AG20443 (cell line): ENCODE measurements at places on chromosomes 5 and 9.
A peak's percentile ranks its signal among the peaks of the same experiment; 100 is the strongest.

GRCh38 chr9:82555031-82555430 lies 507.9 kb downstream of the RASEF start:
- no peak for DNase-seq

- no peak for DNase-seq
These were observed 3.4 kb downstream of the MATR3 start for GRCh38 chr5:139296862-139297326.

DNA sequence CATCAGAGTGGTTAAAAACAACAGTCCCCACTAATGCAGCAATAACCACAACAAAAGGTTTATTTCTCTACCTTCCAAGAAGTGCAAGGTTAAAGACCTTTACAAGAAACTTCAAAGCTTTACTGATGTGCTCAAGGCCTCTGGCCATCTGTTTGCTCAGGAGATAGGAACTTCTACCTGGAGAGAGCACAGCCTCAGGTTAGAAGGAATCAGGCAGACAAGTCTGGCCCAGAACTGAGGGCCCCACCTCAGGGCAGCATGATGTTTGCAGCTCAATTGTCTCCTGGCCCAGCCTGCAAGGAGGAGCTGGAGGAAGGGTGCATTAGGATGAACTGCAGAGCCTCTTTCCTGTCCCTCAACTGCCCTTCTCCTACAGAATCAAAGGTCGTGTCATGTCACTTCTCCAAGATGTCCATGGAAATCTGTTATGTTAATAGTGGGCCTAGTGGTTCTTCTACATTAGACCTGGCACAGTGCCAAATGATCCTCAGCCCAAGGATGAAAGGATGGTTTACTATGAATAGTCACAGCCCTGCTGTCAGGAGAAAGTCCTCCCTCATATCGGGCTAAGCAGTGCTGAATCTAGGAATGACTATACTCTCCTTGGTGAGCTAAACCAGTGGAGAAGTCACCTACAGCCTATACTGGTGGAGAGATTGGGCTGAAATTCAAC lies 98.9 kb upstream of the NTRK2 start:
- DNase-seq = no peak

GRCh38 chr9:134336924-134337323 lies 10.7 kb downstream of the RXRA start:
- no peak for DNase-seq

DNA sequence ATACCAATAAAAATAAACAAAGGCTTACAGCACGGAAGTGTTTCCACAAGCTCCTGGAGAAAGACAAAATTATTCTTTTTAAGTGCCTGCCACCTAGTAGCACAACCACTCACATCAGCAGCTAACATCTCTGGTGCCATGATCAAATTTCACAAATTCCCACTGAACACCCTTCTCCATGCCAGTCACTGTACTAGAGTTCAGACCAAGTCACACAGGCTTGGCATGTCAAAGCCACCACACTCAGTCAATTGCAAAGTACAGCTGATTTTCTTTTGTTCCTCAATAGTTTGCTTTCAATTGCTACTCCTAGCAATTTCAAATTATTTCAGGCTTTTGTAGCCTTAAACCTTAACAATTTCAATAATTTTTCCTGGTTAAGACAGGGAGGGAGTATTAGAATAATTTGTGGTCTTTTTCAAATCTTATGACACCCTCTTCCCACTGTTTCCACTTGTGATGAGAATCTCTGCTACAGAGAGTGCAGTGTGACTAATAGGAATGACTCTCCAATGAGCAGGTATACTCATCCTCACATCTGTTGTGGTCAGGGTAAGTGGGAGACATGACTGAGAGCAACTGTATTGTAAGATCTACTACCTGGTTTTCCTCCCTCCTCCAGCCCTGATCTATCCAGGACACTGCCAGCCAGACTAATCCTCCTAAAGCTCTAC lies 46.2 kb downstream of the RNF145 start:
- DNase-seq = peak; percentile 50

- peak; percentile 71 for DNase-seq
These were observed 151.7 kb upstream of the ZNF366 start for GRCh38 chr5:72658761-72659540.

DNA sequence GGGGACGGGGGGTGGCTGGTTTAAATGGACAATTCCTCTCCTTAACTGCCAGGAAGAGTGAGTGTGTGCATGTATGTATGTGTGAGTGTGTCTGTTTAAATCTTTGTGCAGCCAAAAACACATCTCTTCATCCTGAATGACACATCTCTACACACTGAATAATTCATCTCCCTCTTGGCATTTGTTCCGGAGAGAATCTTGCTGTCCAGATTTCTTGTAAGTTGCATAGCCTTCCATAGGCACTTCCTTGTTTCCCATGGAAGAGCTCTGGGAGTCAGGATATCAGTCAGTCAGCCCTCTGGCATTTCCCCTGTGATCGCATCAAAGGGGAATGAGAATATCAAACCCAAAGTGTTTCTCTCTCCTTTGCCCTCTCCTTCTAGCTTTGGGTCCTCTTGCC lies 74.7 kb downstream of the WWC1 start:
- DNase-seq = peak; percentile 66
